ENCODE measurements at places on chromosomes 12 and 14.

- no peak for DNase-seq
These were observed 3.2 kb upstream of the LHX5 start for GRCh38 chr12:113474635-113475436.

GRCh38 chr14:84584511-84584910, 945.4 kb upstream of the FLRT2 start:
- no peak for DNase-seq

DNA sequence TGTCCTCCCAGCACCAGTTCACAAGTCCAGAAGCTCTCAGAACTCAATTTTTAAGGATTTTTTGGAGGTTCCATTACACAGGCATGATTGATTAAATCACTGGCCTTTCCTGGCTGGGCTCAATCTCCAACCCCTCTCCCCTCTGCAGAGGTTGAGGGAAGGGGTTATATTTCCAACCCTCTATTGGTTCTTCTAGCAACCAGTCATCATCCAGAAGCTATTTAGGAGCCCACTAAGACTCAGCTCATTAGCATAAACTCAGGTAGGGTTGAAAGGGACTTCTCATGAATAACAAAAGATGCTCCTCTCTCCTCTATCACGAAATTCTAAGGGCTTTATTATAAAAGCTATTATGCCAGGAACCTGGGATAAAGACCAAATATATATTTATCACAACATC, 41.5 kb downstream of the SPPL3 start:
- no peak for DNase-seq

DNA sequence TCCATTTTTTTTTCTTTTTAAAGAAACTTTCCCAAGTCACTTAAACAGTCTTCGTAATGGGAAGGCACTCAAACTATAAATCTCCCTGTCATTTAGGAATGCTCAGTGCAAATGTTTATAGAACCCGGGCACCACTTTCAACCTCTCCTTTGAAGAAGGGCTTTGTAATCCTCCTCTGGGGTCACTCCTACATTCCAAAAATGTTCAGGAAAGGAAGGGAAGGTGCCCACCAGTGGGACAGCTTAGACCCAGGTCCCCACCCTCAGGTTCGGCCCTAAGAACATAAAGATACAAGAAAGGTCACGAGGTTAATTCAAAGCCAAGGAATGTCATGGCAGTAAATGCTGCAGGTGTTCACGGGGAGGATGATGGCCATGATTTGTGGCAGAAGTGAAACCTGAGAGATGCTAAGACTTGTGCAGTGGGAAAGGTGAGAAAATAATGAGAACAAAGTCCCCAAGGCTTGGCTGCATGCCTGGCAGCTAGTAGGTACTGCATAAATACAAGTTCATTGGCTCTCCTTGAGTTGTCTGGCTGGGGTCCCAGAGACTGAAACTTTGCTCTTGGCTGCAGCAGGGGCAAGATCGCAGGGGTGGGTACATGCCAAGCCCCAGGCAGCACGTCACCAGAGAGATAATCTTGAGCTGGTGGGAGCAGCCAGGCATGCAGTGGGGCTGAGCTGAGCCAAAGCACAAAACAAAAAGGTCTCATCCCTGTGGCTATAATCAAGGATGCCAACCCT, 21.1 kb downstream of the KRT18 start:
- no peak for DNase-seq

GRCh38 chr14:101040538-101041442, 137.3 kb upstream of the RTL1 start:
- DNase-seq, result no peak

- DNase-seq, result no peak
These were observed 703.6 kb upstream of the FLRT2 start for GRCh38 chr14:84826294-84826693.

DNA sequence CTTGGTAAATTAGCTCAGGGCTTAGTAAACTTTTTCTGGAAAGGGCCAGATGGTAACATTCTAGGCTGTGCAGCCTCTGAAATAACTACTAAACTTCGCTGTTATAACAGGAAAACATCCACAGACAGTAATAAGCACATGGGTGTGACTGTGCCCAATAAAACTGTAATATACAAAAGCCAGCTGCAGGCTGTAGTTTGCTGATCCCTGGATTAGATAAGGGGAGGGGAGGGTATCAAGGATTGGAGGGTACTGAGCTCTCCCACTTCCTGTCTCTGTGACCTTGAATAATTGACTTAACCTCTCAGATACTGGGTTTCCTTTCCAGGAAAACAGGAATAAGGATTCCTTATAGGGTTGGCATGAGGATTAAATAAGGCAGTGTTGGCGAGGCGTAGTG, 81.2 kb downstream of the CCDC60 start:
- no peak for DNase-seq

DNA sequence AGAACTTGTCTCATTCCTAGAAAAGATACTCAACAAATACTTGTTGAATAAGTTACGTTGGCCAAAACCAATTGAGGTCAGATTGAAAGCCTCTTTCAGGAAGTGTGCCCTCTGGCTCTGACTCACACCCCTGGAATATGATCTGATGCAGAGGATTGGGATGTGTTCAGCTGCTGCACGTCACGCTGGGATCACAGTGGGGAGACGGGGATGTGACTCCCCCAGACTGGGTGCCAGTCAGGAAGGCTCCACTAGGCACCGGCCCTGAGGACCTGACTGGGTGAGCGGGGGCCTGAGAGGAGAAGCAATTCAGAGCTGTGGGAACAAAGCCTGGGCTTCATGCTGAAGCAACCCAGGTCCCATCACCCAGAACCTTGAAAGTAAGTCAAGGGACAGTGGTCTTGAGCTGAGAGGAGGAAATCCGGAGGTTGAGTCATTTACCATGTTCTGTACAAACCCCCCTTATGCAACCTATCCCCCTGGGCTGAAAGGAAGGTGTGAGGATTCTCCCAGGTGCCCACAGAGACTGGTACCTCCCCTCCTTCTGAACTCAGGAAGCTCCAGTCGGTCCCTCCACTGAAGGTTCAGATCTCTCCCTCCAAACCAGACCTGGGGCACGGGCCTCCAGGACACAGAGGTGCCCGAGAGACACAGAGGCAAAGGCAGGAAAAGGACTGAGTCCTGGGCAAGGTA, 3.9 kb downstream of the CEBPE start:
- no peak for DNase-seq

DNA sequence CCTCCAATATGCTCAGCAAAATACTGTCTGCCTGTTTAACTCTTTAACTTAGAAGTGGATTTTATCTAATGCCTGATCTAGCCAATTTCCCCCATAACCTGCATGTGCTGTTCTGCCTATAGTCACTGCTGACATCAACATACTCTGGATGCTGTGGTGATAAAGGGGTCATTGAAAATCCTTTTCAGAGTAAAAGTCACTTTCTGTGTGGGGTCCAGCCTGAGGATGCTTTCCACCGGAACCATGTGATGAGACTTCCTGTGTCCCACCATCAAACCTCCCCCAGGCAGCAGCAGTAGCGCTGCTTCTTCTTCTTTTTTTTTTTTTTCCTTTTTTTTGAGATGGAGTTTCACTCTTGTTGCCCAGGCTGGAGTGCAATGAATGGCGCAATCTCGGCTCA, 607.0 kb downstream of the BCL11B start:
- DNase-seq, result no peak

DNA sequence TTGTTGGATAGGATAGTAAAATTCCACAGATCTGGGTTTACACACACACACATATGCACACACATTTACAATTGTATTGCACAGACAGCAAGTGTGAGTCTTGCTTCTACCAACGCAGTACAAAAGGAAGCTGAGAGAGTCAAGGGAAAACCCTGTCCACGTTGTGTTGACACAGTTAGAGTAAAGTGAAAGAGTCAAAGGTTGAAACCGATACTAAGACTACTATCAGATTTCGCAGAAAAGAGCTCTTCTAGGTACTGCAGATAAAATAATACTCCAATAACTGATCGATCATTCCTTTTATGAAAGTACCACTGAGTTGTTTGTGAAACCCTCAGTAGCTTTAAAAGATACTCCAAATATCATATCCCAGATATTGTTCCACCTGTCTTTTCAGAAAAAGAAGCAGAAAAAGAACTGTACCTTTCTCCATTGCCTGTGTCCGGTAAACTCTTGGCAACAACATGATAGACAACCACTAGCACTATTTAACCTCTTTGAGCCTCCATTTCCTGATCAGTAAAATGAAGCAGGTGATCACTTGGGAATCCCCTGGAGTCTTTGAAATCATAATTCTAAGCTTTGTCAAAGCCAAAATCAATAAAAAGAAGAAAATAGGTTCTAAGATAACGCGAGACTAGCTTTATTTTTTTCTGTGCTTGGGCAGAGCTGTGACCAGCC, 224.6 kb upstream of the FOXN3 start:
- peak; percentile 57 for DNase-seq

GRCh38 chr12:44331269-44331668, 495.4 kb downstream of the TMEM117 start:
- no peak for DNase-seq

- no peak for DNase-seq
These were observed 218.1 kb downstream of the GLT1D1 start for GRCh38 chr12:129071362-129071761.

DNA sequence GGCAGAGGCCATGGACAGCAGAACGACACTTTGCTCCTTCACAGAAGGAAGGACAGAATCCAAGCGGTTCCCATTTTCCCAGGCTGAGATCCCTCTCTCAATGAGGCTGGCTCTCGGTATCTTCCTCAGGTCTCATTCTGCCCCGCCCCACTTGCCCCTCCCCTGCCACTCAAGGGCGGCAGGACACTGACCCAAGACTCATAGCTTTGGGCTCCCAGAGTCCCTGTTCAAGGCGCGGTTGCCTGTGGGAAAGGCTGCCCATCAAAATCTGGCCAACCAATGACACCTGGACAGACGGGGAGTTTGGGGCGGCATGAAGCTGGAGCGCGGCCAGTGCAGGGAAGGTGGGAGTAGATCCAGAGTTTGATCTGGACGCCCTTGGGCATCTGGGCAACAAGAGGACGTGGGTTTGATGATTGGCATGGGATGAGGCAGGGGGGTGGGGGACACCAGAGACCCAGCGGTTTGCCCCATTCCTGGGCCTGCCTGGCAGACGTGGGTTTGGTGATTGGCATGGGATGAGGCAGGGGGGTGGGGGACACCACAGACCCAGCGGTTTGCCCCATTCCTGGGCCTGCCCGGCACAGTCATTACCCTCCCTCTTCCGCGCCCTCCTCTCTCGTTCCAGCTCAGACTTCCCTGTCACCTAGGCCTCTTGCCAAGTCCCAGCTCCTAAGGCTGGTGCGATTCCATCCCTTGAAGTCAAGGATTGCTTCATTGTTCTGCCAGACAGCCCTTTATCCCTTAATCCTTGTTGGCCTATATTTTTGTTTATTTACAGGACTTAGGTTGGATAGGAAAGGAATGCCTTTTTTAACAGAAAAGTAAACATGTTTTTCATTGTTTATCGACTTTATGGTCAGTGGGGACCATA, 92.1 kb downstream of the NINJ2 start:
- DNase-seq, result no peak

DNA sequence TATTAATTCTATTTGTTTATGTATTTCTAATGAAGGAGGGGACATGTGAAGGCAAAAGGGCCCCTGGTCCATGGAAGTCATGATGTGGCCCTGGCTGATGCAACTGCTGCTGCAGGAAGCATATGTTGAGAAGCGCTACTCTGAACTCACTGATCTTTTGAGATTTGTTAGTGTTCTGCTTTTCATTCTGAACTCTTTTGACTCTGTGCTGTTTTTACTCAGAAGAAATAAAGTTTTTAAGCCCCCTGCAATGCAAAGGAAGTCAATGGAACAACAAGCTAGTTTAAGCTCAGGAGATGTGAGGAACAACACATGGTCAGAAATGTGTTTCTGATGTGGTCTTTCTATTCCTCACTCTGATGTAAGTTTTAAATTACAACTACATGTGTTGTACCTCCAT, 88.9 kb upstream of the BTG1 start:
- no peak for DNase-seq

- no peak for DNase-seq
These were observed 40.6 kb upstream of the TAS2R42 start for GRCh38 chr12:11227373-11227772.

DNA sequence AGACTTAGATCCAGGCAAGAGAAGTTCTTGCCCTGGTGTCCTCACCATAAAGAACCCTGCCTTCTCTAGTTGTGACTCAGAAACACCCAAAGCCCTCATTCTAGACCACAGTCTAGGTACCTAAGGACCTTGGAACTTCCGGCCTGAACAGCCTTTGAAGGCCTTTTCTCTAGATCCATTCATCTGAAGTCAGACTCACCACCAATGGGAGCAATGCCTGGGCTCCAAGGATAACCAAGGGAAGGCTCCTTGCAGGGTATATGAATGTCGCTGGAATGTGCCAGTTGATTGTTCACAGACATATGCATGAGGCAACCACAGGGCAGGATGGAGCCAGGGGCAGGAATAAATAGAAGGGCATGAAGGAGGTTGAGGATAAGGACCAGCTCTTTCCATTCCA, 86.3 kb downstream of the PLCZ1 start:
- DNase-seq, result no peak

GRCh38 chr12:40107803-40108620, 2.1 kb upstream of the SLC2A13 start:
- DNase-seq, result no peak

DNA sequence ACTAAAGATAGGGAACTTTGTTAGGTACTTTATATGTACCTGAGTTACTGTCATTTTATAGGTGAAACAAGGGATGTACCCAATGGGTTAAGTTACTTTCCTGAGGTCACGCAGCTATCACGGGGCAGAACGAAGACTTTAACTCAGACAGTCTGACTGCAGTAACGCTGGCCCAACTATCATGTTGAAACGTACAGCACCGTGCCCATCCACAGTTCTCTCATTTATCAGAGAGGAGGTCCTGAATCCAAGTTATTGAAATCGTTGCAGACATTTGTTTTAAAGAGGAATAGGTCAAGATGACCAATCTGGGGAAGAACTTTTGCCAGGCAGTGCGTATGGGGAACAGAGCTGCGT, 587 bp upstream of the C12orf75 start:
- no peak for DNase-seq

DNA sequence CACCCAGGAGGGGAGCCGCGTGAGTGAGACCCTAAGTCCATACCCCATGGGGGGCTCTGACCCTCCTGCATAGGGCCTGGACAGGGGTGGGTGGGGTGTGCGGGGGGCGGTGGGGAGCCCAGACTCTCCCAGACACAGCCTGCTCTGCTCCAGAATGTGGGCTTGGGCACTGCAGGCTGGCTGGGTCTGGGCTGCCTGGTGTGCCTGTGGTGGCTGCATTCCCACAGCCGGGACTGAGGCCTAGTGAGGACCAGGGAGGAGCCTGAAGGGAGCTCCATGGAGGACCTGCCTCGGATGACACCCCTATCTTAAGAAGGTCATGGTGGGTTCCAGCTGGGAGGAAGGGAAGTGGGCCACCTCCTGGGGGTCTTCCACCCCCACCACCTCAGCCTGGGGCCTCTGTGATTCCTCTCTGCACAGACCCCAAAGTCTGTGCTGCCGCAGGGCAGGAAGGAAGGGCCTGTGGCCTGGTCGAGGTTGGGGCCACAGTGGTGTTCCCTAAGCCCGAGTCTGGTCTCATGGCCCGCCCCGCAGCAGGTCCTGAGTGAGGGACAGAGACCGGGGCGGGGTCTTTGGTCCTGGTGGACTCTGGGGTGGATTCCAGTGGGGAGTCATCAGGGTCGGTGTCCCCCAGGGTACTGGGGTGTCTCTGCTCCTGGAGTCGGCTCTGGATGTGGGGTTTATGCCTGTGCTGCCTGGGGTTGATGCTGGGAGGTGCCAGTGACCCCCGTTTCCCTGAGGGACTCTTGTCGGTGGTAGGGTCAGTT, 392.3 kb downstream of the TMEM121 start:
- DNase-seq, result no peak

GRCh38 chr12:21642707-21643389, 14.8 kb downstream of the LDHB start:
- no peak for DNase-seq

GRCh38 chr14:74324931-74325361, 22.2 kb upstream of the ABCD4 start:
- DNase-seq, result no peak

- no peak for DNase-seq
These were observed 29.8 kb upstream of the LTBP2 start for GRCh38 chr14:74641601-74642391.

All from GM06990 (cell line).